Mammary epithelial cell (primary cell): ENCODE measurements at places on chromosomes 6 and 20.
A peak's percentile ranks its signal among the peaks of the same experiment; 100 is the strongest.

DNA sequence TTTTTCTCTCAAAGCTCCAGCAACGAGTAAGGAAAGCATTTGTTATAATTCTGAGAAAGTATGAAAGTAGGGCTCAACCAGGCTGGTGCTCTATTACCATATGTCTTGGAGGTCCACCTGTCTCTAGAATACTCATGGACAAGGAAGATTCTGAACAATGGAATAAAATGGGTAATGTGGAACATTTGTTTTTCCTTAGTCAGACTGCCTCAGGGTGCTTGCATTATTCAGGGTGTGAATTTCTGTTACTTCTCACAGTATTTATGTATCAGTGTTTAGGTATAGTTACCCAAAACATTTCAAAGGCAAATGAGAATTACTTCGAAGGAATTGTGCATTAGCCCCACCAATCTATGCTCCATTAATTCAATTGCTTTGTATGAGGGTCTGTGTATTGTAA is 586.2 kb upstream of the CITED2 start:
- DNase-seq: no peak

DNA sequence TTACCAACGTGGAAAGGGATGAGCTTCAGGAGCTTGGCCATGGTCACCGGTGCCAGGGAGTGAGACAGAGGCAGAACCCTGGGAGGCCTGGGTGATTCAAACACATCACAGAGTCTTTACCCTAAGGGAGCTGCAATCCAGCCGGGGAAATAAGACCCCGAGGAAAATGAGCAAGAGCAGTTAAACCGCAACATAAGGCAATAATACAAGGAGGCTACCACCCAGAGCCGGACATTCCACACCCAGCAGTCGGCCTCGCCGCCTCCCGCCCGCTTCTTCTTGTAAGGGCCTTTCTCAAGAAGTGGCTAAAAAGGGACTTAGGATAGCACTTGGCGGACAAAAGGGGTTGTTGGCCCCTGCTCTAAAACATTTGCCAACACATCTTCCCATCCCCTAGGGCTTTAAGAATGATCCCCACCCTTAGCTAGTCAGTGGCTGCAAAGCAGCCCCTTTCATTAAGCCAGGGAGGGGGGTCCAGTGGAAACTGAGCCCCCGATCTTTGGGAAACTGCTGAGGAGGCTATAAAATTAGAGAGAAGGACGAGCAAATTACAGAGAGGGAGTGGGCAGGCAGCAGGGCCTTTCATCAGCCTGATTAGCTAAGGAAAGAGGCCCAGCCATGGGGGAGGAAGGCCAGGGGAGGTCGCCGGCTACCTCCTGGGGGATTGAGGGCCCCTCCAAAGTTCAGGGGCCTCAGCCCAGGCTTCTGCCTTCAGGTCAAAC is 34.3 kb downstream of the SNX5 start:
- DNase-seq: no peak

GRCh38 chr20:47466704-47467459 is 34.8 kb upstream of the NCOA3 start:
- no peak for DNase-seq

DNA sequence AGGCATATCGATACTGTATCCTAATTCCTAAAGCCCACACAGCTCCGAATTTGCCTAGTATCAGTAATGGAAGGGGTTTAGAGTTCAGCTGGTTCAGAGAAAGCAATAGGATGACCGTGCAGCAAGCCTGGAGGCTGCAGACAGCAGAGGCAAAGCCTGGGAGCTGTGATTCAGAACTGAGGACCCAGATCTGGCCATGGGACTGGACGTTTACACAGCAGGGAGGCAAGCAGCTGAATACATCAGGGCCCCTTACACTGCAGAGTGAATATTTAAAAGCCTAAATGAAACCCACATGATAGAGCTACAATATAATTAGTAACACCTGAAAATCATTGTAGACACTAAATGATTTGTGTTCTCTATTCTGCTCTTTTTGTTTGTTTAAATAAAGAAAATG is 38.0 kb downstream of the ELOVL2 start:
- no peak for DNase-seq

DNA sequence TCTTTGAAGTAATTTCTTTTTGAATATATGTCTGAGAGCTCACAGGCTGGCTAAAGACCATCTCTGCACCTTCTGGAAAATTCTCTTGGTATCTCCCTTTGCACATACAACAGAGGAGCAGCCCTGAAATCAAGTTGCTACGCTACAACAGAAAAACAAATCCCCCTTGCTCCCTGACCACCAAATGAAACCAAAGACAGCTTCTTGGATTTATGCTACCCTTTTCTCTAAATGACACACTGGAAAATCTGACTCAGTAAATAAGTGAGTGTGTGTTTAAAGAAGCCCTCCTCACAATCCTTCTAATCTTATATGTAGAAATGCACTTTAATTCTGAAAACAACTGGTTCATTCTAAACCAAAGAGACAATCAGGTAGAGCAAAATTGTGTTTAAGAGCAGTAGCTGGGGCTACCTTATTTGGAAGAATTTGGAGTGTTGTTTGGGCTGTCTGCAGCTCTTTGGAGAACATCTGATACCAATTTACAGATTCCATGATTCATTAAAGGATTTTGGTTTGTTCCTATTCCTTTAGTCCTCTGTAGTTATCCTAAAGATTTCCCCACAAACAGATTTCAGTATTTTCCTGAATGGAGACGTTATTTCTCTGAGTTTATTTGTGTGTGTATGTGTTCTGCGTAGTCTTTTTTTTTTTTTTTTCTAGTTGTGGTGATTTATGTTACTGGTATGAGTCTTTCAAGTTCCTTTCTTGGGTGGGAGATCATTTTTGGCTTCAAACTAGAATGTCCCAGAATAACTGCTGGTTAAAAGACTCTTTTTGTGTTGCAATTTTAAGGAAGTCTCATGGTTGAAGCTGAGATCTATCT is 36.4 kb upstream of the UTRN start:
- DNase-seq: no peak

GRCh38 chr6:91464201-91464600 is 877.3 kb upstream of the MAP3K7 start:
- no peak for DNase-seq

- peak; percentile 16 for DNase-seq
These were observed 126.5 kb upstream of the CITED2 start for GRCh38 chr6:139500977-139501376.

GRCh38 chr6:39614393-39614950 is 110.7 kb downstream of the KIF6 start:
- no peak for DNase-seq

DNA sequence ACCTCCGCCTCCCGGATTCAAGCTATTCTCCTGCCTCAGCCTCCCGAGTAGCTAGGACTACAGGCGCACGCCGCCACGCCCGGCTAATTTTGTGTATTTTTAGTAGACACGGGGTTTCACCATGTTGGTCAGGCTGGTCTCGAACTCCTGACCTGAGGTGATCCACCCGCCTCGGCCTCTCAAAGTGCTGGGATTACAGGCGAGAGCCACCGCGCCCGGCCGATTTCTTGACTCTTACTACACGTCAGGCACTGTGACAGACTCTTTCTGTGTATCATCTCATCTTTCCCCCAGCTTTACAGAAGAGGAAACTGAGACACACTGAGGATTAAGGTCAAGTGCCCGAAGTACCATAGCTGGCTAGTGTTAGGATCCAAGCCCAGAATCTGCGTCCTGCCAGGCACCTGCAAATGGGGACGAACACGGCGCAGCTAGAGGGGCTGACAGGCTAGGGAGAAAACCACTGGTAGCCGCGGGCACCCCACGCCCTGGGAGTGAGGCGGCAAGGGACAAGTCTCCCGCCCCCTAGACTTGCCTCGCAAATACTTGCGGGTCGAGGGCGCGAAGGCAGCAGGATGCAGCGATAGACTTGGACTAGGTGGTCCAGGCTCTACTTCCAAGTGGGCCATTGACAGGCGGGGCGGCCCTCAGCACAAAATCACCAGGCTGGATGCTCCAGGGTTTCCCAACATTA is 1.1 kb upstream of the TAF8 start:
- no peak for DNase-seq

GRCh38 chr6:132227904-132228303 is 173.4 kb downstream of the MOXD1 start:
- no peak for DNase-seq

- DNase-seq: no peak
These were observed 706 bp upstream of the TUBB2B start for GRCh38 chr6:3228046-3228671.

DNA sequence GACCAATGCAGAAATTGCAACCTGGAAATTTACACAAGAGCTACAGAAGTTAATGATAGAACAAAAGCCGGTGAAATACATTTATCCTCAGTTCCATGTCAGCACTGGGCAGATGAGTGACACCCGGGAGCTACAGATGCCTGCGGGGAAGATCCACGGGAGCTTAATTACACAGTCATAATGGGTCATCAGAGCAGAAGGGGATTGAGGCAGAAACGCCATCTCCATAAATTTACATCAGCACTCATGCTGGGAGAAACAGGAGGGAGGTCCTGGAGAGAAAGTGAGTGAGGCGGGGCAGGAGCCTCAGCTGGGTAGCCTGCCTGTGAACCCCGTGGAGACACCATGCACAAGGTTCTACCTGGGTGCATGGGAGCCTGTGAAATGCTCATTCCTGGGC is 37.6 kb upstream of the CST7 start:
- no peak for DNase-seq

DNA sequence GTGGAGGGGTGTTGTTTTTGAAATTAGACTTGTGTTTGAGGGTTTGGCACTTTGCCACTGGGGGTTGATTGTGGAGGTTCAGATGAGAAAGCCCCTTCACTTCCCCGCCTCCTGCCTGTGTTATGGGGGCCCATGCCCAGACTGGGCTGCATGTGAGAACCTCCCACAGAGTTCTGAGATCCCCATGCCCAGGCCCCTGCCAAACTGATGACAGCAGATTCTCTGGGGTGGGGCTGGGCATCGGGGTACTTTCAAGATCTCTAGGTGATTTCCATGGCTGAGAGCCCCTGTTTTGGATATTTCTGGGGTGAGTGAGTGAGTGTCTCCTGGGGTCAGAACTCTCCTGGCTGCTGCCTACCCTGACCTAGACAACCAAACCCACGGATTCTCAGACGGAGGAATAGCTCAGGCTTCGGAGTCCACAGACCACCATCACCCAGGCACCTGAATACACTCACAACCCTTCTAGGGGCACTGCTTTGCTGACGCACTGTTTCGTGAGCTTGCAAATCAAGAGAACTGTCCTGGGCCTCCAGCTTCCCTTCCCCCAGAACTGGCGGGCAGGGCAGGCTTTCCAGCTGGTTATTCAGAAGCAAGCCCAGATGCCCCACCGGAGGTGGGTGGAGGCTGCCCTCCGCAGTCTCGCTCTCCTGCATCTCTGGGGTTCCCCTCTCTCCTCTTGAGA is 6.3 kb downstream of the BCAS1 start:
- DNase-seq: no peak

GRCh38 chr6:22099231-22099630 is 197.6 kb downstream of the PRL start:
- no peak for DNase-seq

DNA sequence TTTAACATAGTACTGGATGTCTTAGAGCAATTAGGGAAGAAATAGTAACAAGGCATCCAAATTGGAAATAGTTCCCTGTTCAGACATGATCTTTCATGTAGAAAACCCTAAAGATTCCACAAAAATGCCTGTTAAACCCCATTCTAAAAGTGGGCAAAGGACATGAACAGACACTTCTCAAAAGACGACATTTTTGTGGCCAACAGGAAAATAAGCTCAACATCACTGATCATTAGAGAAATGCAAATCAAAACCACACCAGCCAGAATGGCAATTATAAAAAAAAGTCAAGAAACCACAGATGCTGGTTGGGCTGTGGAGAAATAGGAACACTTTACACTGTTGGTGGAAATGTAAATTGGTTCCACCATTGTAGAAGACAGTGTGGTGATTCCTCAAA is 109.9 kb upstream of the MOCS1 start:
- peak; percentile 56 for DNase-seq

GRCh38 chr6:25050356-25050755 is 114.6 kb upstream of the RIPOR2 start:
- DNase-seq: peak; percentile 61

GRCh38 chr6:107418118-107418517 is 41.2 kb downstream of the PDSS2 start:
- peak; percentile 9 for DNase-seq

GRCh38 chr20:199996-200395 is 10.5 kb upstream of the DEFB128 start:
- peak; percentile 80 for DNase-seq

- no peak for DNase-seq
These were observed 364.9 kb downstream of the GRIK2 start for GRCh38 chr6:101758368-101758767.

DNA sequence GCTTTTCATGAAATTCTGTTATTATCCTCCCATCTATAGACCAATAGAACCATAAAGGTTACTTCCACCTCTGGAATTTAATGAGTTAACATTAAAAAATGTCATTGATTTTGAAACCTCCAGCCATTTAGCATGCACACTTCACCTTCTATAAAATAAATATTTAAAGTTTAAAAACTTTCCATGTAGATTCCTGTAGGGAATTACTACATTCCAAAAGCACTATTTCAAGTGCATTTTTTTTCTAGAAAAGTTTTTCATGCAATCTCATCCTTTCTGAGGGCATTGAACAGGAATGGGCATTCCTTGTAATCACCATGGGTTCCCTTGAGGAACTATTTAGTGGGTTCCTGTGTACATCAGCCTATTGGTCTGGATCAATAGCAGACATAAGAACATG is 253.8 kb upstream of the RIN2 start:
- DNase-seq: no peak

GRCh38 chr6:33390767-33391277 is 801 bp upstream of the KIFC1 start:
- no peak for DNase-seq

DNA sequence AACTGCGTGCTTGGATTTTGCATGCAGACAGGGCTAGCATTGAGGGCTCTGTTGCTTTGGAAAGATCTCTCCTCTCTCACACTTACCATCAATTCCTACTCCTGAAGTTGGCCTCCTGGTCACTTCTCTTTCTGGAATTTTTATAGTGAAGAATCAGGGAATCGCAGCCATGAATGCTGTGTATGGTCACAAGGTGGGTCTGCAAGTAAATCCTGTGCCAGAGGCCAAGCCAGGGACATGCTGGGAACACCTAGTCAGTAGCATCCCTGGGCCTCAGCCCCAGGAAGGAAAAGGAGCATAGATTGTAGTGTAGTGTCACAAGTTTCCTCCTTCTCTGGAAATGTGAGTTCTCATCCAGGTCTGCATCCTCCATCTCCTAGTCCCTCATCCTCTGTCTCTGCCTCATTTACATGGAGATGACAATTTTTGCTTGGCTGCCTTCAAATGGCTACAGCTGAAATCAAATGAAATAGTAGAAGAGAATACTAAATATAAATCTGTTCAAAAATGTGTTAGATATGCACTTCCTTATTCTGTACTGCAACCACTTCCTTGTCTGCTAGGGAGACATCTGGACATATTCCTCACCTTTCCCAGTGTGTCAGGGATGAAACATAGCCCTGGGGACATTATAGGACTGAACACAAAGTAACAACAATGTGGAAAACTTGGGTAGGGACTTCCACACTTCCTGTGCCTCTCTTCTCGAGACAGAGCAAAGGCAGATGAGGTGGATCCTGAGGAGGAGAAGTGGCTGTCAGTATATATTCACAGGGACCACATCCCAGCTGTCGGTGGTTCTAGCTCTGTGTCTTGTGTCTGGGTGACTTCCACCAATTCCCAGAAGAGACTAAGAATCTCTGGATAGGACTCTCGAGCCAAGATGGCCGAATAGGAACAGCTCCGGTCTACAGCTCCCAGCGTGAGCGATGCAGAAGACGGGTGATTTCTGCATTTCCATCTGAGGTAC is 17.0 kb downstream of the CST9 start:
- no peak for DNase-seq

GRCh38 chr6:20688710-20689500 is 154.6 kb downstream of the CDKAL1 start:
- peak; percentile 81 for DNase-seq

GRCh38 chr6:40925341-40925740 is 113.7 kb downstream of the UNC5CL start:
- no peak for DNase-seq
